ENCODE measurements at places on chromosomes 12 and 14. TPM values are rescaled to one million over a fixed set of nuclear protein-coding genes. Genes with fewer than 3 reads are reported as not detected.

- peak; percentile 54 for DNase-seq
These were observed 13.1 kb upstream of the TMTC1 start for GRCh38 chr12:29796823-29797263.

DNA sequence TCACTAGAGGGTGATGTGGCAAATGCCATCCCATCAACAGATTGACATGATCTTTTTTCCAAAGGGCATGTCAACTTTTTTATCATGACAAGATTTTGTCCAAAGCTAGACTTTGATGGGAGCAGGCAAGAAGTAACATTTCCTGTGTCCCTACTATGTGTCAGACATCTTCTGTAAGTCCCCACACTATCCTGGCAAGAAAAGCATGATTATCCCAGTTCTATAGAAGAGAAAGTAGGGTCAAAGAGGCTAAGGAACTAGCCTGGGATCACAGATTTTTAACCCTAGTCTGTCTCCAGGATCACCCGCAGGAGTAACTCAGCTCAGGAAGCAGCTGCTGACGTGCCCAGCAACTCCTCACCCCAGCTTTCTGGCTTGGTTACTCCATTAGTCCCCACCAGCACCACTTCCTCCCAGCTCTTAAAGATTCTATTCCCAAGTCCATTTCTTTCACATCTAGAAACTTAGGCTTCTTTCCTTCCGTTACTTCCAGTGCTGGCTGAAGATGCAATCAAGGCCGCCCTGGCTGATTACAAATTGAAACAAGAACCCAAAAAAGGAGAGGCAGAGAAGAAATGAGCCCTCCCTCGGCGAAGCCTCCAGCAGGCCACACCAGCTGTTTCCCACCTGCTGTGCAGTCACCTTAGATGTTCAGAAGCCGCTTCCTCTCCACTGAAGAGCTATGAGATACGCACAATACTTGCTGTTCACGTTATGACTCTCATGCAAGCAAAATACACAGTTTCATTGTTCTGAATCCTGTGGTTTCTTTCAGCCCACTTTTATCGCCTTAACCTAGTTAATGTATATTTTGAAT is 6.2 kb downstream of the ISCU start:
- DNase-seq: peak; percentile 42

- DNase-seq: no peak
These were observed 1.5 kb upstream of the WNT10B start for GRCh38 chr12:48972952-48973483.

TMTC1 gene
- 48.3 TPM for total RNA-seq

ARHGEF25 gene
- total RNA-seq: 41.5 TPM

PTPRO gene
- total RNA-seq: 3.0 TPM

FRS2 gene
- 38.2 TPM for total RNA-seq

Measured in ureter (tissue), 1 donor.